Right renal pelvis (tissue), 4 donors: ENCODE measurements at places on chromosomes 2 and 18. TPM values are rescaled to one million over a fixed set of nuclear protein-coding genes. Genes with fewer than 3 reads are reported as not detected.

Gene DNAH6
- 2.1 TPM for polyA plus RNA-seq

- DNase-seq: no peak
These were observed 111.1 kb downstream of the MEP1B start for GRCh38 chr18:32300914-32301313.

GRCh38 chr18:35443434-35443833 is 54.3 kb downstream of the INO80C start:
- DNase-seq: no peak

GRCh38 chr2:129803871-129804270 is 175.6 kb upstream of the RAB6C start:
- no peak for DNase-seq

Gene GPR75
- 1.9 TPM for polyA plus RNA-seq

- peak; percentile 9 for DNase-seq
These were observed 59.7 kb downstream of the PTH2R start for GRCh38 chr2:208466151-208466919.

DNA sequence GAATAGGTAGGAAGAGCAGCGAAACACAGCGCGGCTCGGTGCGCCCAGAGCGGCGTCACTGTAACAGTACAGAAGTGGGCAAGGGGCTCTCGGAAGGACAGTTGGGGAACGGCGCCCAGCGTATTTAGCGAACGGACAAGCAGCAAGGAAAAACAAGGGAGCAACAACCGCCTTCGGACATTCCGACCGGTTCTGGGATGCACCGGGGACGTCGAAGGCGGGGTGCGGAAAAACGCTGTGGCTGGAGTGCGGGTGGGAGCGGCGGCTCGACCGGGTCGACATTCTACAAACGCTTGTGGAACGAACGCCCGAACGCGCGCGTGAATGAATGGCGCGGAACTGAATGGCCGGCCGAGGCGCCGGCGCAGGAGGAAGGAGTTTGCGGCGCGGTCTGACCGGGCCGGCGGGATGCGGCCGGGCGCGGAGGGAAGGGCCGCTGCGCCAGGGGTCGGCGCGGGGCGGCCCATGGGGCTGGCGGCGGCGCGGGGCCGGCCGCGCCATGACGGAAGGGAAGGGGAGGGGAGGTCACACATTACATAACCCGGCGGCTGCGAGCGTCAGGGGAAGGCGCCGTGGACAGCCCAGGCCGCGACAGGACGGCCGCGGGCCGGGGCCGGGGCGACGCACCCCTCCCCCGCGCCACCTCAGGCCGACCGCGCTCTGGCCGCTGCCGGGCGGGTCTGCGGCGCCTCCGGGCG is 605 bp downstream of the REV1 start:
- peak; percentile 34 for DNase-seq

- DNase-seq: no peak
These were observed 834 bp downstream of the ZNF638 start for GRCh38 chr2:71332435-71332796.

Gene NEUROD1
- not detected for polyA plus RNA-seq

Gene SERPINB10
- polyA plus RNA-seq: 0.08 TPM

DNA sequence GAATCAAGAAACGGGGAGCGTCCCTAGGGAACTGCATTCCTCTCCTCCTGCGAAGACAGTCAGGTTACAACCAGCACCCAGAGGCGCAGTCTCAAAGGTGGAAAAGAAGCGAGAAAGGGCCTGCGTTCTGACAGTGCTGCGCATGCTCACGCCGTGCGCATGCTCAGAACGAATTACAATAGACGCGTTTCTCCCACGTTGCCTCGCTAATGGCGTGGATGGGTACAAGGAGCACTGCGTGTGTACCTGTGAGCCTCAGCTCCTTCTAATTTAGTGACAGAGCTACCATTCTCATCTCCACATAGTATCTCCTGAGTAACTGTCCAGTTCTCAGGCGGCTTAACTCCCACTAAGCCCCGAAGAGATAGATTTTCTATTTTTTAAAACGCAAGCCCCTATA is 448.8 kb downstream of the TXNL1 start:
- no peak for DNase-seq

DNA sequence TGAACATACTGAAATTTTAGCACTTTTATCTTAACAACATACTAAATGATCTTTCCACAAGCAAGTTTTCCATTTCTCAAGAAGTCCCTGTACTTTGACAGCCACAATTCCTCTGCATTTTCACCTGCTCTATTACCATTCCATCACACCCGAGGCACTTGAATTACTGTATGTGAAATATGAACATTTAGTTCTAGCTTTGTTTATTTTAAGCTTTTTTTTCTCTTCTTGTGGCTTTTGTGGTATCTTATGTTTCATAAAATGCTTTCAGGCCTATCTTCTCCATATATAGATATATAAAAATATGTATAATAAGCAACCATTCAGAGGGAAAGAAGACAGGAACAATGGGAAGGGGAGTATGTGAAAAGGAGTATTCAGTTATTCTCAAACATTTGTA is 693.9 kb downstream of the SATB2 start:
- no peak for DNase-seq

DNA sequence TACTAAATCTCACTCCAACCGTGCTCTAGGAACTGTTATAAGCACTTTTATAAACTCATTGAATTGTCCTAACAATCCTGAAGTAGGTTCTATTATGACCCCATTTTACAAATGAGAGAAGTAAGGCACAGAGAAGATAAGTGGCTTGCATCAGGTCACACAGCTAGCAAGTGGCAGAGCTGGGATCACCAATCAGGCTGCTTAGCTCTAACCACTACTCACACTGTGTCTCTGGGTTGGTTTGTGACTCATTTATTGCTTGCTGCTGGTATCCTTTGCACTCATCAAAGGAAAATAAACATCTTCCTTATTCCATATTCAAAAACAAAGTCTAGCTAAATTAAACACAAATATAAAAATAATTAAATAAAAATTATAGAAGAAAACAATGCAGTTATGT is 42.5 kb upstream of the IL1R2 start:
- DNase-seq: no peak

- DNase-seq: no peak
These were observed 2.2 kb downstream of the C1D start for GRCh38 chr2:68060652-68061051.

DNA sequence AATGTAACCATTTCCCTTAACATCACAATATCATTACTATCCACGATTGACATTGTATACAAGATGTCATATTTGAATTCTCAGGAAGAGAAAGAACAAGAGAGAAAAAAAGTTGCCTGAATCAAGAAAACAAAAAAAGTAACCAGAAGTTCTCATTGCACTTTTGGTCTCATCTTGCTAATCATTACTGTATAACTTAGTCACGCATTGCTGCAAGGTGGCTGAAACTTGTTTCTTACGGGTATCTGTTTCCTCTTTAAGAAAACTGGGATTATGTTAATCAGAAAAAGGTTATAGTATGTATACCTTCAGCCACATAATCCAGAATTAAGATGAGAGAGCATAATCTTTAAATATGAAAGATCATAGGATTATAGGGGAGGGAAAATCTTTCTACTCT is 639.7 kb upstream of the SYT4 start:
- no peak for DNase-seq

DNA sequence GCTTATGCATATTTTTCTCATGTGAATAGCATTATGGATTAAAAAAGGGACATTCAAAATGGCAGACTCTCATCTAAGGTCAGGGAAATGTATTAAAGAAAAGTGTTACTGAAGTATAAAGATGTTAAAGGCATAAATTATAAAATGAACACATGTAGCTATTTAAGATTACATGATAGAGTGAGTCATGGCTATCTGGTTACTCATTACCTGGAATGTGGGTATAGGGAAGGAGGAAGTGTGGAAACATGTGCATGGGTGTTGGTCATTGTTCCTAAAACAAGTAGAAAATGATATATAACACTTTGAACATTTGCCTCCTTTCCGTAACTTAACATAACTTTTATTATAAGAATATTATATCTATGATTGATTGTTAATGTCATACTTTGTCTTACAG is 66.4 kb downstream of the MYO1B start:
- DNase-seq: no peak
